Gastrocnemius medialis (tissue), 4 donors: ENCODE measurements at places on chromosomes 3 and 15. TPM values are rescaled to one million over a fixed set of nuclear protein-coding genes. Genes with fewer than 3 reads are reported as not detected.

ATP13A4 gene
- total RNA-seq: not detected

- no peak overlapping the region for H3K27ac ChIP-seq
- H3K4me1 ChIP-seq: peaks cover 19% of the 10 kb centered on the region
- DNase-seq: no peak
- H3K27me3 ChIP-seq: no peaks in the 10 kb centered on the region
- H3K36me3 ChIP-seq: no peaks in the 10 kb centered on the region
- no peak overlapping the region for H3K4me3 ChIP-seq
These were observed 2.7 kb upstream of the GNB4 start for GRCh38 chr3:179453967-179454366.

DNA sequence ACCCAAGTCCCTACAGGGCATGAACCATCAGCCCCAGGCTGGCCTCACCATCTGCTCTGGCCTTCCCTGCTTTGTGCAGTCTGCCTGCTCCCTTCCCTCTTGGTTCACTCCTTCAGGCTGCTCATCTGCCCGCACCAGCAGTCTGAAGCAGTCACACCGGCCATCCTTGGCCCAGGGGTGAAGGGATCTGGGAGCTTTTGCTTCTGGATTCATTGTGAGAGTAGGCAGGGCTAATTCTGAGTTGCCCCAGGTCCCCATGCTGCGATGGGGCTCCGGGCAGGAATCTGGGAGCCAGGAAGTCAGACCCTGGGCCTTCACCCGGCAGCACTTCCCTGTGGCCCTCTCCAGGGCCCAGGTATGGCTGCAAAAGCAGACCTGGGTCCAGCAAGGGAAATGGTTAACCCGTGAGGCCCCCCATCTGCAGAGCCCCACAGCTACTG, 99.7 kb downstream of the VGLL4 start:
- H3K36me3 ChIP-seq: no peaks in the 10 kb centered on the region
- no peak overlapping the region for H3K27ac ChIP-seq
- H3K4me3 ChIP-seq: no peak overlapping the region
- no peak for DNase-seq

HPS3 gene
- 4.7 TPM for total RNA-seq

CYP8B1 gene
- 0.93 TPM for total RNA-seq

P3H2 gene
- 0.89 TPM for total RNA-seq
